ENCODE measurements at places on chromosomes 2 and 18.

GRCh38 chr18:60021556-60021955 is 121.8 kb downstream of the PMAIP1 start:
- DNase-seq: no peak

GRCh38 chr18:72325307-72325706 is 218.8 kb downstream of the CBLN2 start:
- no peak for DNase-seq

DNA sequence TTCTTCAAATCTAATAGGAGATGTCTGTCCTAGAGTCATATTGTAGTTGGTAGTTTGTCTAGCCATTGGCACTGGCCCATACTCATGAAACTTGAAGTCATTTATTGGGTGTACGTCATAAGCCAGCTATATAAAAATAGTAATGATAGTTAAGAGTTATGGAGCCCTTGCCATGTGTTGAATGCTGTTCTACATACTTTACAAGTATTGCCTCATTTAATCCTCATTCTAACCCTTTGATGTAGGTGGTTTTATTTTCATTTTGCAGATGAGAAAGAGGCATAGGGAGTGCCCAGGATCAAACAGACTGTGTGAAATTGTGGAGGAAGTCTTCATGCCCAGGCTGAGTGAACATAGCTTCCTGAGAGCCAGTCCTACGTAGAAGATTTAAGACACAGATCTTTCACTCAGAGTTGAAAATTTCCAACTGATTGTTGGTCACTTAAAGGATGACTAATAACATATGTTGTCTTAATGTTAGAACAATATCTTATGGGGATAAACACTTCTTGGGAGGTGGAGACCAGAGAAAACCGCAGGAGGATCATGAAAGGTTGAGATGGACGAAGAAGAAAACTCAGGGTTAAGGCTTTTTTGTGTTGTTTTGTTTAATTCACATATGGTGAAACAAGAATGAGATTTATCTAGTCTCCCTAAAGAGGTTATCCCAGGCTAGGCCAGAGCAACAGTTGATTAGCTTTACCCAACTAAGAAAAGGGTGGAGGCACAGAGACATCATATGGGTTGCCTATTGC is 156.0 kb downstream of the CERS6 start:
- no peak for DNase-seq

DNA sequence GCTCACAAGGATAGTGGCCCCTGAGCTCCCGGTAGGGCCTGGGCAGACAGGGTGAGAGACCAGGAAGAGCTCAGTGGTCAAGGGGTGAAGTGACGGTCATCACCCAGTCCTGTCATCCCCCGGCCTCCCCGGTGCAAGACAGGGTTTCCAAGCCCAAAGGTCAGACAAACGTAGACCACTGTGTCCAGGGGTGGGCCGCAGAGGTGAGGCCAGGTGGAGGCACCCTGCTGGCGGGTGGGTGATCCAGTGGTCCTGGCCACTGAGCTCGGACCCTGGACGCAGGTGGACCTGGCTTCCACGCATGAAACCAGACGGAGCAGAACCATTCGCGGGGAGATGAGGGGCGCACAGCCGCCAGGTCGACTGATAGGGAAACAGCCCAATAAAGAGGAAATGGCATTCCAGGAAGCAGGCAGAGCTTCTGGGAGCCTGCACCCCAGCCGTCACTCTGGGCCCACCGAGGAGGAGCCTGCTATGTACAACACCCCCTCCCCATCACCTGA is 14.4 kb upstream of the SNED1 start:
- DNase-seq: no peak

DNA sequence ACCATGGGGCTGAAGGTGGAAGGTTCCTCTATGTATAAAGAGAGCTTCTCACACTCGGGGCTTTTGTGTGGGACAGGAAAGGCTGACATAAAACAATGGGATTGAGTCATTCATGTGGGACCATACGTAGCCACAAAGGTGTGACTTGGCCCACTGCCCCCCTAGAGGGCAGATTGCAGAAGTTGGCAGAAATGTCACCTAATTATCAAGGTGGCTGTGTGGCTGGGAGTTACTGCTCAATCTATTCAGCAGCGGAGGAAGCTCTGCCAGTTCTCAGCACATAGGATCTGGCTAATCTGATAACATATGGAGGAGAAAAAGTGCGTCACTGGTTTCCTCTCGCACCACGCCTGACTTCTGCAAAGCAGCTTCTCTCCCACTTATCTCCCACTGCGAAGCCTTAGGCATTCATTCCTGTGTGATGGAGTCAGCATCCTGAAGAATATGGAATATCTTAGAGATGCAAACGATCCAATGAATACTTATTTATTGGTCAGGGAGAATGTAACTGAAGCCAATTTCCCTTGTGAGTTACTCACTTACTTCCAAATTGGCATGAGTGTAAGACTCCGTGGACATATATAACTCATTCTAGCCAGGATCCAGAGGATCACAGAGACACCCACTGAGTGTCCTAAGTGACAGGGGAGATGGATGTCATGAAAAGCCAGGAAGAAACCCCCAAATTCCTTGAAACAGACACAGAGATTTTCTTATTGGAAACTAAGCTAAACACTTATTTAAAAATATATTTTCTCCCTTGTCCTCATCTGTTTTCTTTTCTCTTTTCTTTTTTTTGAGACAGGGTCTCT is 344.8 kb downstream of the TGIF1 start:
- DNase-seq: no peak

GRCh38 chr2:160270571-160271113 is 70.6 kb upstream of the ITGB6 start:
- DNase-seq: no peak

GRCh38 chr2:48383036-48383435 is 146.9 kb upstream of the STON1 start:
- DNase-seq: no peak
